IMR-90 (cell line): ENCODE measurements at places on chromosomes 3 and 15. TPM values are rescaled to one million over a fixed set of nuclear protein-coding genes. Genes with fewer than 3 reads are reported as not detected.
A peak's percentile ranks its signal among the peaks of the same experiment; 100 is the strongest.

DNA sequence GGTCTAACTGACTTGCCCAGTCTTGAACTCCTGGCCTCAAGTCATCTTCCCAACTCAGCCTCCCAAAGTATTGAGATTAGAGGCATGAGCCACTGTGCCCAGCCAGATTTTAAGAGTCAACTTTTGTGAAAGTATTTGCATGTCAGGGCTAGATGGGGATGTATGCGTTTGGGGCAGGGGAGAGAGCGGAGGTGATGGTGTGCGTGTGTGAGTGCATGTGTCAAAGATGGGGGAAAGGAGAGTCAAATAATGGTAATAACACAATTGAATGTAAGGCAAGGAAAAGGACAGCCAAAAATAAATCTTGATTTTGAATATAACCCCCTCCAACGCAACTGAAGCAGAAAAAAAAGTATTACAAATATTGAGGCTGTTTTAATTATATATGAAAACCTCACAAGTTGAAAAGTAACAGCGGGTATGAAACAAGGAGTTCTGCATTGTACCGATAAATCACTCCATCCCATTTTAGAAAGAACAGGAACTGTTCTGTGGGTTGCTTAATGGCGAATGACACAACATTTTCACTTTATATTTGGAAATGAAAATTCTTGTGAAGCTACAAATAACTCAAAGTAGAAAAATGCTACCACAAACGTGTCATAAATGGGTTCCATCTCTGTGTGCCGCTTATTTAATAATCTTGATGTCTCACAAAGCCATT is 29.9 kb upstream of the LDHAL6B start:
- H3K4me1 ChIP-seq = peaks cover 10% of the 10 kb centered on the region
- no peak for DNase-seq
- no peaks in the 10 kb centered on the region for H3K27me3 ChIP-seq
- H3K4me3 ChIP-seq = no peak overlapping the region

ROPN1 gene
- 0.03 TPM in 1 of 2 replicates, not detected in the other for polyA plus RNA-seq

OSBPL10 gene
- 8.0 and 10.1 TPM in 2 replicates for polyA plus RNA-seq

DNA sequence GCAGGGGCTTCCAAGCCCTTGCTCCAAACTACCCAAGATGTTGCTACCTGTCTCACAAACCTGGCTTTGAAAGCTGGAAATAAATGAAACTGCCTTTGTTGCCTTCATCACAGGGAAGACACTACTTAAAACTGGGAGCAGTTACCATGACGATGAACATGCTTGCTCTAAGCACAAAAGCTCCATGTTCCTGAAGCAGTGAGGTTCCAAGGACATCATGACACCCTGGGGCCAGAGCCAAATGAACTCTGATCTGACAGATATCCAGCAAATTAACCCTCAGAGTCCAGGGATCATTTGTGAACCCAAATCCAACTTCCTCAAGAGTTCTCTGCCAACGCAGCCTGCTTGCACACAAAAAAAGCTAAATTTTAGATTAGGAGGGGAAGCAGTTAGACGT is 10.7 kb downstream of the TRAIP start:
- no peak overlapping the region for H3K27ac ChIP-seq
- H3K4me3 ChIP-seq = no peak overlapping the region
- H3K27me3 ChIP-seq = no peaks in the 10 kb centered on the region
- no peak for DNase-seq
- peaks cover 3% of the 10 kb centered on the region for H3K36me3 ChIP-seq
- no peaks in the 10 kb centered on the region for H3K4me1 ChIP-seq

DNA sequence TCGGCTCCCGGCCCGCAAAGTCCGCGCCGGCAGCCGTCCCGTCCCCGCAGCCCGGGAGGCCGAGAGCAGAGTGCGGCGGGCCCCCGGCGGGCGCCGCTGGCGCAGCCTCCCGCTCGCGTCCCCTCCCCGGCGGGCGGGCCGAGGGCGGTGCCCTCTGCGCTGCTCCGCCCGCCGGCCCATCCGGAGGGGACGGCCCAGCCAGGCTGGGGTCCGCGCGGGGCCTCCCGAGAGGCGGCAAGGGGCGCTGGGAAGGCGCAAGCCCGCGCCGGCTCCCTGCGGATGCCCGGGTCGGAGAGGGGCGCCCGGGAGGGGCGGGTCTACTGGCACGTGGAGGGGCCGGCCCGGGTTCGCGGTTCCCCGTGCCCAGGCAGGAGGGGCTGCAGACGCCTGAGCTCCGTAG is at the start of the genes CLCN2 and POLR2H:
Gene CLCN2 (minus strand): TSS at position 74 of the 400 bp plus-strand sequence. CDS start 126 bp downstream, outside the sequence.
Gene POLR2H (plus strand): TSS at position 179 of the 400 bp plus-strand sequence. CDS start 1,783 bp downstream, outside the sequence.
- H3K27me3 ChIP-seq = no peaks in the 10 kb centered on the region
- H3K27ac ChIP-seq = peak within 1 kb of the TSS; percentile 95
- H3K4me3 ChIP-seq = peak within 1 kb of the TSS; percentile 56
- H3K4me1 ChIP-seq = peaks cover 7% of the 10 kb centered on the region
- H3K36me3 ChIP-seq = peaks cover 9% of the 10 kb centered on the region

GRCh38 chr15:76903251-76903681 is 1.9 kb downstream of the SCAPER start:
- peaks cover 10% of the 10 kb centered on the region for H3K4me1 ChIP-seq
- no peaks in the 10 kb centered on the region for H3K27me3 ChIP-seq
- H3K27ac ChIP-seq = no peak overlapping the region
- peak; percentile 78 for DNase-seq
- H3K36me3 ChIP-seq = no peaks in the 10 kb centered on the region
- H3K4me3 ChIP-seq = no peak overlapping the region; the same call in 1 of the 2 replicates

- no peaks in the 10 kb centered on the region for H3K4me1 ChIP-seq
- H3K36me3 ChIP-seq = 0 out of 2 replicates have a peak, but pooled peaks cover 3% of the 10 kb centered on the region
- no peak overlapping the region for H3K4me3 ChIP-seq
- no peak for DNase-seq
- no peak overlapping the region for H3K27ac ChIP-seq
- H3K27me3 ChIP-seq = no peaks in the 10 kb centered on the region
Measured at GRCh38 chr15:71532994-71533393, 277.4 kb upstream of the NR2E3 start.

CDHR4 gene
- 0.07 TPM in 1 of 2 replicates, not detected in the other for polyA plus RNA-seq

GRCh38 chr3:100360757-100361496 is 26.4 kb downstream of the NIT2 start:
- no peak for DNase-seq
- H3K27me3 ChIP-seq = no peaks in the 10 kb centered on the region
- H3K27ac ChIP-seq = no peak overlapping the region

GRCh38 chr15:32778391-32779176 is 60.8 kb downstream of the GREM1 start:
- no peak overlapping the region for H3K27ac ChIP-seq
- H3K4me3 ChIP-seq = no peak overlapping the region
- no peak for DNase-seq

DNA sequence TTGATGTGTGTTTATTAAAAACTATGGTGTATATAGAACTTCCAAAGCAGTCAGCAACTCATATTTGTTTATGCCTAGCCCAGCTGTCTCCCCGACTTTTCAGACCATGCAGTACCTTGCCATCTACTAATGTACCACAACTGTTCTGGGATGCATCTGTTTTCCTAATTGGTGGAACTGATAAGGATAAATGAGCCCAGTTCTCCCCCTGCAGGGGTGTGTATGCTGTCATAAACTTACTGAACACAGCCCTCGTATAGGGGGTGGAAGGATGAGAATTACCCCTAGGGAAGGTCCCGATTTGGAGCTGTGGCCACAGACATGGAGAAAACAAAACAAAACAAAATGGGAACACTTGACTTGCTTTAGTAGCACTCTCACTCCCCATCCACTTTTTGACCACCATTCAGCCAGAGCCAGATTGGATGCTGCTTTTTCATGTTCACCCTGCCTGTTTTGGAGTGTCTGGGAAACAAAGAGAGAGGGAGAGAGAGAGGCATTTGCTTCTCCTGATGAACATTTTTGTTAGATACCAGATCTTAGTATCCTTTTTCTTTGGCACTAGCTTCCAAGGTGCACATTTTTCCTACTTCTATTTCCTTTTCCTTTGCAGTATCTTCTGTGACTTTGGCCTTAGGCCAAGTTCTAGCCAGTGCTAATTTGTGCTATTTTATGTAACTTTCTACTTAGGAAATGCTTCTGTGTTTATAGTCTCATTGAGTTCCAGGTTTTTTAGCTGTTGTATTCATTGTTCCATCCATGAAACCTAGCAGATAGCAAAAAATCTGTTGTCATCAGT is 29.1 kb downstream of the CADM2 start:
- H3K27ac ChIP-seq = no peak overlapping the region
- H3K36me3 ChIP-seq = no peaks in the 10 kb centered on the region
- H3K4me1 ChIP-seq = no peaks in the 10 kb centered on the region
- H3K4me3 ChIP-seq = no peak overlapping the region
- no peak for DNase-seq
